ENCODE measurements at places on chromosomes 5 and 9.

DNA sequence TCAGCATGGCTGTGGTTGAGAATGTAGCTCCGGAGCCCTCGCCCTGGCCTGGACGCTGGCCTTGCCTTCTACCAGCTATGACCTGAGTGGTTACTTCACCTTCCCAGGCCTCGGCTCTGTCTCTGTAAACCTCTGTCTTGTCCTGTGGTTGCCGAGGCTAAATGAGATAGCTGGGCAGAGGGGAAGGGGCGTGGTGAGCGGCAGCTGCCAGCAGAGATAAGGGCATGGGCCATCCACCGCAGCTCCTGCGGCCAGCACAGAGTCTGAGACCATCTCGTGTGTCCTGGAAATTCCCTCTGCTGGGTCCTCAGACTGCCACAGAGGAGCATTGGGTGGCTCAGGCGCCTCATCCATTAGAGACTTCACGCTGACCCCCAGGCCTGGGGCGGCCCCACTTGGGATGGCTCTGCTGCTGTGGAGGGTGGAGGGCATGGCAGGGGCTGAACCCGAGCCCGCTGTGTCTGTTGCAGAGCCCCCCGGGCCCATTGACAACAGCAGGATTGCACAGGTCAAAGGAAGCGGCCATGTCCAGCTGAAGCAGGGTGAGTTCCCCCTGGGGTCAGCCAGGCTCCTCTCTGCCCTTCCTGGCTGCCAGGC lies 43.9 kb downstream of the USP20 start:
- DNase-seq = no peak

DNA sequence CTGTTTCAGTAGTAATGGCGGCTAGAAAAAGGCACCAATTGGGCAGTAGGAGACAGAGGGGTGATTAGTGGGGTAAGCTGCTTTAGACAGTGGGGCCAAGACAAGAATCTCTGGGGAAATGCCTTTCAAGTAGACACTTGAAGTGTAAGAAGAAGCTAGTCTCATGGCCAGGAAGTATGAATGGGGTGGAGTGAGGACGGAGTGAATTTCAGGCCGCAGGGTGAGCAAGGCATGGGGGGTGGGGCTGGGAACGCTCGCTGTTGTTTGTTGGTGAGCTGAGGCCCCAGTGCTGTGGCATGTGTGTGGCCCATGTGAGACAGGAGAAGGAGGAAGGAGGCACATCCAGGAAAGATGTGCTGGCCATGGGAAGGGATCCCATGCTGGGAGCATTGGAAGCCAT lies 149.2 kb upstream of the NFIL3 start:
- no peak for DNase-seq

DNA sequence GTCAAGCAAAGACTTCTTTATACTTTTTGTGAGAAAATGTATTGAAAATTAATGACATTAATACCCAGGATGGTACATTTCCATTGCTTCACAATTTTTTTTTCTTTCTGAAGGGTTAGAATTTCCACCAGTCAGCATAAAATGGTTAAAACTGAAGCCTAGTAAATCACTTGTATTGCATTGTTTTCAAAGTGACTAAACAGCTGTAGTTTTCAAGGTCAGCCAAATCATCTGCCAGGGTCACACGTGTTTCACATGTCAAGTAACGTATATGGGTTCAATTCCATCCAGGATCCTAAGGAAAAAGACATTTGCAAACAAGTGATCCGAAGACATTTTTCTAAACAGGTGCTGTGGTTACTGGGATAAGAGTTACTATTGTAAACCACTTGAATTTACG lies 574.2 kb downstream of the RAB3C start:
- no peak for DNase-seq

DNA sequence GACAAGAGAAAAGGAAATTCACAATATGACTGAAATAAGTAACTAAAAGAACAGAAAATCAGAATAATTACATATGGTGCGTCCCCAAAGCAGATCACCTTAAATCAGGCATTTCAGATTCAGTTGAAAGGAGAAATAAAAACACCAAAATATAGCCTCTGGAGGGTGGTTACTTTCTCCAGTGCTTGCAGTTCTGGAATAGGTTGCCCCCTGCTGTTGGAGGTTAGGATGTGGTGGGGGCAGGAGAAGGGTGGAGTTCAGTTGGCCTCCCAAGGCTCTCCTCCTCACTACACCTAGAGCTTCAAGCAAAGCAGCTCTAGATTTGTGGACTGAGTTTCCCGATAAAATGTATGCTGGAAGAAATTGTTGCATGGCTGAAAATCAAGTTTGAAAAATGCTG lies 338.2 kb upstream of the TLE4 start:
- no peak for DNase-seq

DNA sequence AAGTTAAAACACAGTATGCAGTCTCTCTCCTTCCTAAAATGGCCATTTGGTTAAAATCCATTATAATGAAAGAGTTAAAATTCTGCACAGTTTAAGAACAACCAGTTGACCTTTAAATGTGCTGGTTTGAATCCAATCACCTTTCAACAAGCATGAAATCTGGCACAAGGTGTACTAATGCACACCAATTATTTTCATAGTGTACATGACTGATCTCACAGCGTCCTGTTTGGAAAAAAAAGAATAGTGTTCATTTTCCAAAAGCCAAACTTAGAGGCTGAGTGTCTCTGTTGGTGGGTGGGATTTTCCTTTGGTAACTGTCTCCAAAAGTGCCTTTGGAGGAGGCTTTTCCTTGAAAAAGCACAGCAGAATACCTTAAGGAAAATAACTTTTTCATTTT lies 180.6 kb downstream of the DEPDC1B start:
- no peak for DNase-seq

GRCh38 chr5:38847559-38848347 lies 1.9 kb downstream of the OSMR start:
- no peak for DNase-seq

- DNase-seq = no peak
These were observed 51.7 kb downstream of the SH3PXD2B start for GRCh38 chr5:172402531-172403188.

DNA sequence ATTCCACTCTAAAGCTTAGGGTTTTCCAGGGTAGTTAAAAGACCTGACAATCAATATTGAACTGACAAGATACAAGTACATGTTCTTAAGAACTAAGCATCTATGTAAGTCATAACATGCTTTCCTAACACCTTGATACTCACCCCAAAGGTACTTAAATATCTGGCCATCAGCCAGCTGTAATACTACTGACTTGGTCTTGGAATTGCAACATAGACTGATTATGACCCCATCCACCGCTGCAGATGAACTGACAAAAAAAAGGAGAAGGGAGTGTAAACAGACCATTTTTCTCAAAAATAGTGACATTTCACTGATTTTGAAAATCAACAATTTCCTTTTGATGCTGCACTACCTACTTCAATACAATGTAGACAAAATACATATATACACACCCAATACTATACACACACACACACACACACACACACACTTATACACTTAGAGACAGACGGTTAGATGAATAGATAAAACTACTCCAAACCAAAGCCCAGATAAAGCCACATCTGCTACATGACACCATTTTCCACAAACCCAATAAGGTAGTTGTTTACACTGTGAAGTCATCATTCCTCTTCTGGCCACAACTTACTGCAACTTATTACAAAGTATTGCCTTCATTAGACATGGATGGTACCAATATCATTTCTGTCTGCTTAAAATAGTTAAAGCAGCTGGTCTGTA lies 30.4 kb downstream of the ELP1 start:
- DNase-seq = no peak

DNA sequence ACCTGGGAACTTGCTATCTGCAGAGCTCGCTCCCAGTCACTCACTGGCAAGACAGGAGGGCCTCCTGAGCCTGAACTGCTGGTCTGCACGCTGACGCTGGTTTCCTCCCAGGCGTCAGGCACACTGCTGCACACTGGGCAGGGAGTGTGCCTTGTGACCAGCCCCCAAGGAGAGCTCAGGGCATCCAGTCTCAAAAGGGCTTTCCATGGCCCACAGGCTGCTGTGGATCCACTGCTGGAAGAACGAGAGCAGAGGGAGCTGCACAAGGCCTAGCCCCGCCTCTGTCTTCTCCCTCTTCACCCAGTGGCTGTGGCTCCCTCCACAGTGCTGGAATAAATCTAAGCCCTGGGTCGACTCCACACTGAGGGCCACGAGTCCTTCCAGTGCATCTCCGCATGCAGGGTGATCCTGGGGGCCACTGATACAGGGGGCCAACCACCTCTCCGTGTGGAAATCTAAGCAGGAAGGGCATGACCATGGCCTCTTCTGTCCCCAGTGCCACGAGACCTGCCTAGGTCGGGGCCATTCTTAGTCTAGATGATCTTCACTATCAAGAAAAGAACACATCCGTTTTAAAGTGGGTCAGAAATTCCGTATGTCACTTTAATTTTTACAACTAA lies 93.6 kb downstream of the CAMSAP1 start:
- DNase-seq = no peak

- DNase-seq = peak; percentile 16
These were observed 127.7 kb downstream of the RGS3 start for GRCh38 chr9:113590991-113591898.

GRCh38 chr5:39951070-39951469 lies 526.3 kb upstream of the DAB2 start:
- DNase-seq = no peak

GRCh38 chr5:140261403-140262171 lies 41.3 kb downstream of the PFDN1 start:
- DNase-seq = no peak

DNA sequence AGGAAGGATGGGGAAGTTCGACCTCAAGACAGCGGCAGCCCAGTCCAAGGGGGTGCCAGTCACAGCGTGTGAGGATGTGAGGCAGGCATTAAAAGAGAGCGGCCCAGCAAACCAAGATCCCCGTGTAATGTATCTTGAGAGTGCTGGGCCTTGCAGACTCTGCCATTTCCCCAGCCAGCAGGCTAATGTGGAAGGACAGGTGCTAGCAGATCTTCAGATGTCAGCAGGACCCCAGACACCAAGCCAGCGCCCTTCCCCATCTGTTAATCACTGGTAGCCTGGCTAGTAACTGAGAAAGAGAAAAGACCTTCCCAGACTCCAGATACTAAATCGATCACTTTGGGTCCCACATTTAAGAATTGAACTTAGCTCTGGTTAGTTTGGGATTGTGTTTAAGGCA lies 62.2 kb downstream of the NTRK2 start:
- DNase-seq = no peak

DNA sequence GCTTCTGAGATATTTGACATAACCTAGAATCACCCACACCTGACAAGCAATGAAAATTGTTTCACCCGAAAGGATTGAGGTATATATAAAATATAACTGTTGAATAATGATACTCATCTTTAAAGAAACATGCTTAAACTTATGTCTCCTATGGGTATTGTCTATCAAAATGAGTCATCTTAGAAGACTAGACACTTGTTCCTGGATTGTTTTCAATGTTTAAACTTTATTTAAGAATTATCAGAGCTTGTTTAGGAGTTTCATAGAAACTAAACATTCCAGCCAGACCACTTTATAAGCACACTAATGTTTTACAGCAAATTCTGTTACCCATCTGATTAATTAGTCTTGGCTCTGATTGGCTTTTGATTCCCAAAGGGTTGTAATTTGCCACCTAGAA lies 19.6 kb downstream of the NFX1 start:
- DNase-seq = no peak
